ENCODE measurements at places on chromosomes 16 and 17.

GRCh38 chr16:17773698-17774101 is 302.9 kb upstream of the XYLT1 start:
- DNase-seq = no peak

- no peak for DNase-seq
These were observed 821 bp downstream of the C16orf86 start for GRCh38 chr16:67667453-67667816.

DNA sequence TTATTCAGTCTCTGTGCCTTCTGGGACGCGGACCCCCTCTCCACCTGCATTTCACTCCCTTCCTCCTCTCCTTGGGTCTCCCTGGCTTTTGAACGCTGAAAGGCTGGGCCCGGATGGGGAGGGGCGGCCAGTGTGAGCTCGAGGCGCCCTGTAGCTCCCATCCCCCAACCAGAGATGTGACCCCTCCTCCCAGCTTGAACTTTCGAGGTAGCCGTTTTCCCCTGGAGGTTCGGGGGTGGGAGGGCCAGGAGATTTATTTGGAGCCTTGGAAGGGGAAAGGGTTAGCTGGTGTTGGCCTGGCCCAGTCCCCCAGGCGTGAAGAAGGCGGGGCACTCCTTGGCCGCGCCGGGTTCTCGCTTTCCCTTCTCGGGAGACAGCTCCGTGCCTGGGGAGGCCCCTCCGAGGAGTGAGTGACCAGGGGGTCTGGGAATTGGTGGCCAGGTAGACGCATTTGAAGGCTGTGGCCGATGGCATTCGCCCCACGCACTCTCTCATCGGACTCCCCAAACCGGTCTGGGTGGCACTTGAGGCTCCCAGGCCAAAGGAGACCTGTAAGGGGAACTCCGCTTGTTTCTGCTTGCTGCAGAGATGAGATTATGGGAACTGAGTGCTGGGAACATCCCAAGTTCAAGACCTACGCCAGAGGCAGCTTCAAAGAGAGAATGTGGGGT is 942 bp downstream of the LDAF1 start:
- DNase-seq = no peak

DNA sequence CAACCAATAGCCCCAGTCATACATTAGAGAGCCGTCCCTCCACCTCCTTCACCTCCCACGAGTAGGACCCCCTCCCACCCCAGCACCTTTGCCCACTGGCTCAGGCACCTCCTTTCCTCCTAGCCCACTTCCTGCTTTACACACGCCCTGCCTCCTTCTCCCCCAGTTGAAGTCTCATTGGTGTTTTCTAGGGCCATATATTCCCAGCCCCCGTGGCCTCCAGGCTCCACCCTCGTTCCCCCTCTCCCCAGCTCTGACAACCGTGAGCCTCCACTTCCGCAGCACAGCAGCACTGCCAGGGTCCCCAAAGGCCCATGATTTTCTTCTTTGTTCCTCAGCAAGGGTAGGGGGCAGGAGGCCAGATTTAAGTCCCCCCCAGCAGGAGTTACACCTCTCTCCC is 340.3 kb upstream of the TNRC6C start:
- DNase-seq = no peak

DNA sequence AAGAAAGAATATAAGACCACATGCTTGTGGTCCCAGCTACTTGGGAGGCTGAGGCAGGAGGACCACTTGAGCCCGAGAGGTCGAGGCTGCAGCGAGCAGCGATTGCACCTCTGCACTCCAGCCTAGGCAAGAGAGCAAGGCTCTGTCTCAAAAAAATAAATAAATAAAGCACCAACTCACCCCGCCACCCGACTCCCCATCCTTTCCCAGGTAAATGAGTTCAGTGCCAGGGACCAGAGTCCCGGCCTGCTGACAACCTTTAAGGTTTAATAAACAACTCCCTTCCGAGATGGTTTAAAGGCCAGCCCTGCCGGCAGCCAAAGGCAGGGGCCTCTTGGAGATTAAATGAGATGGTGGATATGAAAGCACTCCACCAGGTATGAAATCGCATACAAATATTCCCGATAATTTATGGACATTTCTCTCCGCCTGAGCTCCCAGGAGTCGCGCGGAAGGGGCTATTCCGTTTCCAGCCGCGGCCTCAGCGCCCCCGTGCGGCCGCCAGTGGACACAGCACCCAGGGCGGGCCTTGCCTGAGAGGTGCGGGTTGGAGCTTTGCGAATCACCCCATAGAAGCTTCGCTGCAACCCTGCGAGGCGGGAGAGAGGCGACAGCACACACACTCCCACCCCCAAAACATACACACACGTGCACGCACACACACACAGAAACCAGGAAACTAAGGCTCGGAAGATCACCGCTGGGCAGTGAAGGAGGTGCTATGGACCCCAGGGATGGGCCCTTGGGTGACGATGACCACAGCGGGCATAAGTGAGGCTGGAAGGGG is 4.0 kb upstream of the RPL38 start:
- no peak for DNase-seq

DNA sequence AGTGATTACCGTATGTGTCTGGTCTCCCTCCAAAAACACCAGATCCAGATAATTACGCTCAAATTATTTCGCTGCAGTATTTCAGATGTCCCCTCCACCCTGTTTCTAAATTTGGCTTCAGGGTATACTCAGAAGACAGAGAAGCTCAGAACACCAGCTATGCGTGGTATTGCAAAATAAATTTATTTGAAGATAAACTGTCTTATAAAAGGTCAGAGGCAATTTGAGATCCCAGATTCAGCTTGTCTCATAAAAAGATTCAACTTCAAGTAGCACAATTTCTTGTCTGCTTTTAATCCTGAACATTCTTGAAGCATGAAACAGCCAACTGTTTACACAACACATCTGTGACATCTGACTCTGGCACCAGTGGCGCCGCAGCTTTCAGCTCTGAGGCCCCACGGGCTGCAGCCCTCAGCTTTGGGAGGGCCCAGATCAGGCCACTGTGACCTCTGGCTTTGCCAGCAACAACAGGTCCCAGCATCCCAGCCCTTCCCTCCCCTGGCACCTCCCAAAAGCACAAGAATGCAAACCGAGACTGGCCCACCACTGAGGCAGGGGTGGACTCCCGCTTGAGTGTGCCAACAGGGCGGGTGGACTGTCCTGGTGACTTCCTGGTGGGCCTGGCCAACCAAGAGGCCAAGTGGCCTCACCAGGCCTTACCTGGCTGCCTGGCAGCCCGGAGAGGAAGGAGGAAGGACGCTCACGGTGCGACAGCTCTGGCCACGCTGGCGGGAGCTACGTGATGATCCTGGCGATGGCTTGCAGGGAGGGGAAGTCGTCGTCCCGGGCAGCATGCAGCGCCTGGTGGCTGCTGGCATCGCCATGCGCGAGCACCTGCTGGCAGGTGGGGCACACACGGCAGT is 8.0 kb downstream of the SYNGR3 start:
- no peak for DNase-seq

- no peak for DNase-seq
These were observed 37.3 kb upstream of the CDC42EP4 start for GRCh38 chr17:73349138-73349537.

DNA sequence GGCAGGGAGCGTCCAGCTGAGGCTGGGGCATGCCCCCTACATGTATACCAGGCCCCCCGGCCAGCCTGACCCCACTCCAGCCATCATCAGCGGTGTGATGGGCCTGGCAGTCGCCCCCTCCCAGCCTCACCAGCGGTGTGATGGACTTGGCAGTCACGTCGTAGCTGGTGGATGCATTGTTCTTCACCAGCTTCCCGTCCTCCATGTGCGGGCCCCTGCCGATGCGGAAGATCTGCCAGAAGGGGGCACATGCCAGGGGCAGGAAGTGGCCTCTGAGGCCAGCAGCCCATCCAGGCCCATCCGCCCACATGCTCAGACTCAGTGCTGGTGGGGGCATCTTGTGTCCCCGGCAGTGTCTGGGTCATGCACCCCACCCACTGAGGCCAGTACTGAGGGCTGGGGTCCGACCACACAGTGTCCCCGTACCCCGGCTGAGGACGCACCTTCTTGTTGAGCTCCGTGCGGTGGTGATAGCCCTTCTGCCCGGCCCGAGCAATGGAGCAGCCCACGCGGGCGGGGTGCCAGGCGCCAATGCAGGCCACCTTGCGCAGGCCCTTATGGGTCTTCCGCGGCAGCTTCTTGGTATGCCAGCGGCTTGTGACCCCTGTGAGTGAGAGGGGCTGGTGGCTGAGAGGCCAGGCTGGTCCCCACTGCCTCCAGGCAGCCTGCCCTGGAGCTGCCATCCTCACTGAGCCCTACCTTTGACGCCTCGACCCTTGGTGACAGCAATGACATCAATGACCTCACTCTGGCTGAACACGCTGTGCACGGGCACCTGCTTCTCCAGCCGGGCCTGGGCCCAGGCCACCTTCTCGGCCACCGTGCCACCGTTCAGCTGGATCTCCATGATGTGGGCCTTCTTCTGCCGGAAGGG is 3.7 kb upstream of the MSRB1 start:
- DNase-seq = no peak

- DNase-seq = no peak
These were observed 319.1 kb downstream of the FOXL1 start for GRCh38 chr16:86897486-86897885.

- no peak for DNase-seq
These were observed 26.4 kb downstream of the TMEM235 start for GRCh38 chr17:78257810-78258322.

DNA sequence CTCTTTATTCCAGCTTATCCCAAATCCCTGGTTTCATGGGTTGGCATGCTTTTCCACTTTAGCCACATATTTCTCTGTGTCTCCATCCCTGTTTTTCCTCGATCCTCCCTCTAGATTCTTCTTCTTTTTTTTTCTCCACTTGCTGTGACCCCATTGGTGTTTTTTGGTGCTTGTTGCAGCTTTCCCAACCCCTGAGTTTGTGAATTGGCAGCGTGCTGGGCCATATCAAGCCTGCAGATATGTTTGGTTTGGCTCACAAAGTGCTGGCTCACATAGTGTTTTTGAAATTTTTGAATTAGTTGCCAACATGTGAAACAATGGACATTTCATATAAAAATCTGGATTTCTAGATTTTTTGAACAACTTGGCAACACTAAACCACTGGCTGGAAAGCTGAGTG is 8.8 kb downstream of the GPR139 start:
- no peak for DNase-seq

GRCh38 chr17:5913032-5913531 is 157.1 kb upstream of the WSCD1 start:
- DNase-seq = no peak

- no peak for DNase-seq
These were observed 36.8 kb upstream of the LYRM9 start for GRCh38 chr17:27930000-27930399.

GRCh38 chr16:87471278-87472141 is 21.3 kb downstream of the ZCCHC14 start:
- no peak for DNase-seq

DNA sequence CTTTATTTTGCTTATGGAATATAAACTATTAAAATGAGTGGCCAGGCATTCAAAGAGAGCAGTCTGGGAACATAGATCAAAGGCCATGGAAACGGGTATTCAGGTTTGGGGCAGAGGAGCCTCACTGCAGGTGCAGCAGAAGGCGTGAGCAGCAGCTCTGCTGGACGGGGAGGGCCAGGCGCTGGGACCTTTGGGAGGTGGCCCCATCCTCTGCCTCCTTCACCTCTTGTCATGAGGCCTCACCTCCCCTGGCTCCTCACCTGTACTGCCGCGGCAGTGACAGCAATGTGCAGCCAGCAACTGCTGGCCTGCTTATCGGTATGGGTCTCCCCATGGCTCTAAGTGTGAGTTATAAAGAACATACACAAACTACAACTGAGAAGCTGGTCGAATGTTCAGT is 109.4 kb downstream of the CDK5R1 start:
- no peak for DNase-seq

DNA sequence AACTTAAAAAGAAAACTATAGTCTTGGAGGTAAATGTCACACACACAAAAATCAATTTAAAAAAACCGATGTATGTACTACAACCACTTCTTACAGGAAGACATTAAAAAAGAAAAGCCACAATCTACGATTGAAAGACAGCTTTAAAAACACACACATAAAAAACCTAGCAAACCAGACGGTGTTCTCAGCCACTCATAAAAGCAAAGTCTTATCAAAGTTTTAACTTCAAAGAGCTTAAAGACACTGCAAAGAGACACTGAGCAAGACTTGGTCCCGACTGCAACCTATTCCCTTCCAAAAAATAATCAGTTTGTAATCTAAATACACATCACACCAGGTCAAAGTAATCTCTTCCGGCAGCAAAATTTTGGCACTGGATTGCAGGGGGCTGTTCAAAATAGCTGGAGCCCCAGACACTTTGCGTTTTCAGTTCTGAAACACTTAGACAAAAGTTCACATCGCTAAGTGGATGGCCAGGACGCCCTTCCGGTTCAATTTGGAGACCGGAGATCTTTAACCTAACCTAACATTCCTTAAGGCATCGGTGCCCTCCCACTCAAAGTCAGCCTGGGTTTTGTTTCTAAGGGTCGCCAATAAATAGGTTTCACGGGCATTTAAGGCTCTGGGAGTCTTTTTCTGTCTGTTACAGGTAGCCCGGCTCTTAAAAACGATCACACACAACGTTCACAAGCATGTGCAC is 2.6 kb downstream of the ZCCHC14 start:
- DNase-seq = no peak

- DNase-seq = no peak
These were observed 12.5 kb upstream of the PYY start for GRCh38 chr17:43966276-43966675.

GRCh38 chr17:58576679-58577367 is 62.4 kb upstream of the MTMR4 start:
- no peak for DNase-seq

GRCh38 chr17:50642722-50643656 is 8.3 kb downstream of the ABCC3 start:
- DNase-seq = no peak

DNA sequence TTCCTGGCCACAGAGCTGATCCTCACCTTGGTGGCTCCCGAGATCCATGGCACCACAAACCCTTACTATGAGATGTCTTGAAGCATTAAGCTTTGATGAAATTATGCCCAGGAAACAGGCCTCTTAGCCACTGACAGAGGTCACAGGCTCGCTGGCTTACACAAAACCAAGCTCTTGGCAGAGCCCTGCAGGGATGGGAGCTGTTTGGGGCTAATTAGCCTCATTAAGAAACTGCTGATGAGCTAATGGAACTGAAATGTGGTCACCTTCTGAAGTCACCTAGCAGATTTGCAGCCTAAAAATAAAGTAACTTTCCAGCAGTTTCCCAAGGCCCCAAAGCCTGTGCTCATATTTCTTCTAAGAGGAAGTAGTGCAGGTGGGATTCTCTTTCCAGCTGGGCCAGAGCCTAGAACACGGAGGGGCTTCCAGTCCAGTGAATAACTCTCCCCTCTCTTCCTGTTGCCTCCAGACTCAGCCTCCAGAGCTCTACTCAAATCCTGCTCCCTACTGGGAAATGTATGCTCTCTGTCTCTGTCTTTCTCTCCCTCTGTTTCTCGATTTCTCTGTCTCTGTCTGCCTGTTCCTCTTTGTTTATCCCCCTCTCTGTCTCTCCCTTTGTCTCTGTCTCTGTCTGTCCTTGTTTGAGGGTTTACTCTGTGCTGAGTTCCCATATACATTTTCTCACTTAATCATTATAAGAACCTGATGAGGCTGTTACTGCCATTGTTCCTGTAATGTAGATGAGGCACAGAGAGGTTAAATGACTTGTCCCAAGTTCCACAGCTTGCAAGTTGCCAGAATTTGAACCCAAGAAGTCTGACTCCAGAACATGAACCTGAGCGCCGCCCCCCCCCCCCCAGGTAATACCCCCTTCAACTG is 338.9 kb downstream of the CA10 start:
- no peak for DNase-seq

GRCh38 chr17:39364236-39365025 is 37.0 kb downstream of the FBXL20 start:
- no peak for DNase-seq

Measured in GOT3 (cell line).